ENCODE measurements at places on chromosomes 11 and 22.

- DNase-seq: peak; percentile 23
Observed at GRCh38 chr11:106925245-106925644, 93.0 kb downstream of the GUCY1A2 start.

DNA sequence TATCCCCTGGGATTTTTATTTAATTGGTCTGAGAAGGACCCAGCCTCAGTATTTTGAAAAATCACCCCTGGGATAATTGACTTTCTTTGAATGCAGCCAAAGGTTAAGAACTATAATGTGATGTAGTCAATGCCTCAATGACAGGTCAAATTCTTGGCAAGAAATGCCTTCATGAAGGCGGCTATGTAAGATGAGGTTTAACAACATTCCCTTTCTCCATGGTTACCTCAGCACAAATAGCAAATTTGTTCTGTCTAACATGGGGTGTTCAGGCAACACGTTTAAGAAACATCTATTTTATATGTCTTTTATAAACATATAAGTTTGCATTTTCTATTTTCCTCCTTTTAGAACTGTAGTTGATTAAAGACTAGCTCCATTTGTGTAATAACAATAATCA, 5.3 kb downstream of the SLN start:
- DNase-seq: no peak

GRCh38 chr11:86245369-86246292, 1.1 kb downstream of the EED start:
- no peak for DNase-seq

DNA sequence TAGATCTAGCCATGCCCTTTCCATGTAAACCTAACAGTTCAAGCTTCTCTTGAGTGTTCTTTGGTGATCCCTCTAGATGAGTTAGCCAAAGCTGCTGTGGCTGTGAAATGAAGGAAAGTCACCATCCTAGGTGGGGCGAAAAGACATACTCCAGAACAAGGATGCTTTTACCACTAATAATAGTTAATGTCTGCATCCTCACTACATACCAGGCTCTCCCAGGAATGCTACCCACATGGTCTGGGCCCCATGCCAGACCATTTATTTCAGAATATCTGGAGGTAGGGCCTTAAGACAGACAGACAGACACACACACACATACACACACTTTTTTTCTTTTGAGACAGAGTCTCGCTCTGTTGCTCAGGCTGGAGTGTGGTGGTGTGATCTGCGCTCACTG, 14.7 kb downstream of the ABTB2 start:
- no peak for DNase-seq

DNA sequence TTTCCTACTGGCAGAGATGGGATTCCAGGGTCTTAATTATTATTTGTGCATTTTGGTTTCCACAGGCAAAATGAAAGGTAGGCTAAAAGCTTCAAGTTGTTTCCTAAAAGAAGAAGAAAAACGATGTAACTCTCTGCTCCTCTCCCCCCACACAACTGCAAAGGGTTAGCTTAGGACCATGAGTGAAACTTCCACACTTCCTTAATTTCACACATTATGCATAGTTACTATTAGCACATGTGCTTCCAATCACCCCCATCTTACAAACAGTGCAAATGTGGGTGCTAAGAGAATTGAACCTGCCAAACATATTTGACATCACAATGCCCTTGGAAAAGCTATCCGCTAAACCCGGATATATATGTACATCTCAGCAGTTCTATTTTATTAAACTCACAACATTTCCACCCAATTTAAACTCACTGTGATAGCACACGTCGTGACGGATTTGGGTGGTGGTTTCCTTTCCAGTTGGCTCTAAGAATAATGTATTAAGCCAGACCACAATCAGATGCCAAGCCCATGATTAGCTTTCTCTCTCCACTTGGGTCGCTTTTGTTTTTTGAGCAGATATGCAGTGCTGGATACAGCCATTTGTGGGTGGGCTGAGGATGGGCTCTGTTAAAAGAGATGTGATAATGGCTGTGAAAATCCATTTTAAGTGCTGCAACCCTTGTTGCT, 245.0 kb upstream of the POU2AF2 start:
- peak; percentile 53 for DNase-seq

GRCh38 chr11:114219559-114220349, 76.4 kb upstream of the NNMT start:
- DNase-seq: peak; percentile 62

Measured in fibroblast of the conjunctiva (primary cell).